NCI-H2081 treated with DMSO at 0.1 percent for 48 hours (cell line): ENCODE measurements at places on chromosomes 4 and X.

DNA sequence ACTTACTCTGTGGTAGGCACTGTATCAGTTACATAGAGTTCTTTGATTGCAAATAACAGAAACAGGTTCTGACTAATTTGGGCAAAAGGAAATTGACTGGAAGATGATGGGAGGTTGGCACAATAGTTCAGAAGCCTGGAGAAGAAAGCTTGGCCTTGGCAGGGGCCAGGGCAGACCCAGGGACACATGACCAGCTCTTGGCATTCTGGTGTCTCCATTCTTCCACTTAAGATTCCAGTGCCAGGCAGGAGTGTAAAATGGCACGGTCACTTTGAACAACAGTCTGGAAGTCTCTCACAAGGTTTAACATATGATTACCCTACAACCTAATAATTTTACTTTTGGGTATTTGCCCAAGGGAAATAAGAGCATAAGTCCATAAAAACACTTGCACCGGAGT, 175.9 kb downstream of the BCOR start:
- DNase-seq, result no peak

DNA sequence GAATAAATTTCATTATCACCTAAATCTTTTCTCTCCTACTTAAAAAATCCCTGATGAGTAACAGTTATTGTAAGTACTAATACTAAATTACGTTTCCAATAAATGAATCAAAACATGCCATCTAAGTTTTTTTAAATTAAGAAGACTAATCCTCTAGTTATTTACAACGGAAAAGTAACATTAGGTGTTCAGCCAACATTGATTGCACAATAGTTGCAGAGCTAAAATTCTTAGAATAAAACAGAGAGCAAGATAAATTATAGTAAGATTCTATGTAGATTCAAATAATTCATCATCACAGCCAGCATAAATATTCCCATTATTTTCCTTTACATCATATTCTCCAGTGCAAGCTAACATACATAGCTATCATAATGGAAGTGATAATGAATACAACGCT, 139.2 kb downstream of the HDX start:
- no peak for DNase-seq

- no peak for DNase-seq
Measured at GRCh38 chrX:70169281-70169680, 8.0 kb upstream of the DGAT2L6 start.

DNA sequence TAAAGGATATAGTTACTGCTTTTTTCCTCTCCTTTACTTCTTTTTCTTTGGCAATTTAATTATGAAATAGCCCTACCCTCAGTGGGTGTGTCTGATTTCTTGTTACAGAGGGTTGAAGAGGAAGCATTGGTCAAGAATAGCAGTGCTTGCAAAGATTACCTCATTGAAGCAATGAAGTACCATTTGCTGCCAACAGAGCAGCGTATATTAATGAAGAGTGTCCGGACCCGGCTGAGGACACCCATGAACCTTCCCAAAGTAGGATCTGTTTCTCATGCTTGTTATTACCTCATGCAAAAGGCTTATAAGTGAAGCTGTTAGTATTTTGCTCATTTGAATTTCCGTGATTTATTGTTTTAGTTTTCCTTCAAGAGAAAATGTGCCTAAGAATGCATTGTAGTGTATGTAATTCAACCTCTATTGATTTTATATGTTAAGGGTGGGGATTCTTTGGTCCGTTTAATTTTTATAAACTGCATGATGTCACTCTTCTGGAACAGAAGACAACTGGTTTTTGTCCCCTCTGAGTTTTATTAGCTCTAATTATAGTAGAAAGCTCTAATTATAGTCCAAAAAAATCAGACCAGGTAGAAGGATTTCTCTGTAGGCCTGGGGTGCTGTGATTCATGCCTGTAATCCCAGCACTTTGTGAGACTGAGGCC, 27.9 kb upstream of the MSMO1 start:
- no peak for DNase-seq

- DNase-seq, result no peak
Measured at GRCh38 chrX:121456315-121456714, 408.9 kb downstream of the GLUD2 start.

DNA sequence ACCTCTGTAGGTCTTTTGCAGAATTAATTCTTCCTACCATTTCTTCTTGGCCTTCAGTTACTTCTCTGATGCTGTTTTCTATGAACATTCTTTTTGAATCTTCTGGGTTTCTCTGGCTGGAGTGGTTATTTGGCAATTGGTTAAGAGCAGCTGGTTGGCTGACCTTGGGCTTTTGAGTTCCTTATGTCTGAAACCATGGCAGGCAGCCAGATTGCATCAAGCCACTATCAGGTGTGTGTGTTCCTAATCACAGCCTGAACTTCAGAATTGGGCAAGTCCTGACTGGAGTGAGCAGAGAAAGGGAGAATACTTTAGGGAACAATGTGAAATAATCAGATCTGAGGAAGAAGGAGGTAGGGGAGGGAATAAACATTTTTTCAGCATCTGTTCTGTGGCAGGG, 90.2 kb downstream of the ARHGAP10 start:
- DNase-seq, result no peak

GRCh38 chrX:23194885-23195554, 139.6 kb upstream of the PTCHD1 start:
- DNase-seq, result no peak

- no peak for DNase-seq
Measured at GRCh38 chr4:7559741-7560395, 125.1 kb upstream of the PSAPL1 start.

GRCh38 chrX:23626651-23627050, 40.6 kb upstream of the PRDX4 start:
- no peak for DNase-seq

GRCh38 chr4:91127192-91127591, 1000.0 kb downstream of the CCSER1 start:
- DNase-seq, result no peak
